ENCODE measurements at places on chromosomes 2 and 18. TPM values are rescaled to one million over a fixed set of nuclear protein-coding genes. Genes with fewer than 3 reads are reported as not detected.
A peak's percentile ranks its signal among the peaks of the same experiment; 100 is the strongest.

Gene IL18R1
- total RNA-seq: 17.4 TPM

Gene SLC8A1
- total RNA-seq: 1.4 TPM

Gene SDC1
- total RNA-seq: not detected

Gene ABCB11
- total RNA-seq: not detected

Gene LYG2
- total RNA-seq: not detected

Gene TMEM198
- total RNA-seq: 0.42 TPM

DNA sequence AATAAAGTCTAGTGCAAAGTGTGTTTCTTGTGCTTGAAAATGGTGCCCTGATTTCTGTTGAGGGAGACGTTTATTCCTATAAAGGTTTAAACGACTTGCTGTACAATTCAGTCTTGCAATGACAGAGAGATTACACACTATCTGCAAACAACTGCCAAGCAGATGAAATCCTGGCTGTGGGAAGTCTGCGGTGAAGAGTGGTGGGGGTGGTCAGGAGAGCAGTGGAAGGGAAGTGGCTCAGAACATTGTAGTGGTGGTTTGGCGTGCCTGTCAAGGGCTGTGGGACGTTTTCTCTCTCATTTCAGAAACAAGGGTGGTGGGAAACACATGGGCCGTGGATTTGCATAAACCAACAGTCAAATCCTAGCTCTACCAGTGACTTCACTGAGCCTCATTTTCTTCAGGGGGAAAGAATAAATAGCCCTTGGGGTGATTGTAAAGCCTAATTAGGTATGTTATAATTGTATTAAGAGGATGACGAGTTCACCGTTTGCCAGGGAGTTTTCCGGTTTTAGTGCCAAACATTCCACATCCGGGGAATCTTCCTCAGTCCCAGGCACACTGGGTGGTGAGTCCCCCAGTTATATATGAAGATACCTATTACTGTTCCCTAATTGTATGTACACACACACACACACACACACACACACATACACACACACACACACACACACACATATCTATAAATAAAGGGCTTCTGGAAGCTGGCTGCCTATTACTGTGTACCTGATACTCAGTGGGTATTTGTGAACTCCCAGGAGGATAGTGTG lies 115.0 kb downstream of the SPTBN1 start:
- peaks cover 2% of the 10 kb centered on the region for H3K36me3 ChIP-seq
- peak overlapping the region; percentile 90 for H3K4me3 ChIP-seq
- no peaks in the 10 kb centered on the region for H3K27me3 ChIP-seq
- H3K27ac ChIP-seq: peak overlapping the region; percentile 99

DNA sequence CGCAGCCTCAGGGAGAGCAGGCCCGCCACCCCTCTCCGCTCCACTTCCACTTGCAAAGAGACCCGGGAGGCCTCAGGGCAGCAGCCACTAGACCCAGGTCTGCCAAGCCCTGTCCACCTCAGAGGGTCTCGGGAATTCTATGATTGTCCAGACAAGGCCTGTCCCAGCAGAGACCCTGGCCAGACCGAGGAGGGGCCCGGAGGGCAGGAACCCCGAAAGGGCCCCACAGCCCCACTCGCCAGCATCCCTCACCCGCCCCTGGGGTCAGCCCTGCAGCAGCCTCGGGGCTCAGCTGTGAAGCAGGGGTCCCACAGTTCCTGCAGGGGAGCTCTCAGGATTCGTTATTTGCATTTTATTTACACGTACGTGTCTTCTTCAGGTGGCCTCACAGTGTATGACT lies 269.5 kb downstream of the EIPR1 start:
- no peak overlapping the region for H3K27ac ChIP-seq
- peaks cover 3% of the 10 kb centered on the region for H3K4me1 ChIP-seq
- H3K36me3 ChIP-seq: peaks cover 2% of the 10 kb centered on the region
- no peak overlapping the region for H3K4me3 ChIP-seq

DNA sequence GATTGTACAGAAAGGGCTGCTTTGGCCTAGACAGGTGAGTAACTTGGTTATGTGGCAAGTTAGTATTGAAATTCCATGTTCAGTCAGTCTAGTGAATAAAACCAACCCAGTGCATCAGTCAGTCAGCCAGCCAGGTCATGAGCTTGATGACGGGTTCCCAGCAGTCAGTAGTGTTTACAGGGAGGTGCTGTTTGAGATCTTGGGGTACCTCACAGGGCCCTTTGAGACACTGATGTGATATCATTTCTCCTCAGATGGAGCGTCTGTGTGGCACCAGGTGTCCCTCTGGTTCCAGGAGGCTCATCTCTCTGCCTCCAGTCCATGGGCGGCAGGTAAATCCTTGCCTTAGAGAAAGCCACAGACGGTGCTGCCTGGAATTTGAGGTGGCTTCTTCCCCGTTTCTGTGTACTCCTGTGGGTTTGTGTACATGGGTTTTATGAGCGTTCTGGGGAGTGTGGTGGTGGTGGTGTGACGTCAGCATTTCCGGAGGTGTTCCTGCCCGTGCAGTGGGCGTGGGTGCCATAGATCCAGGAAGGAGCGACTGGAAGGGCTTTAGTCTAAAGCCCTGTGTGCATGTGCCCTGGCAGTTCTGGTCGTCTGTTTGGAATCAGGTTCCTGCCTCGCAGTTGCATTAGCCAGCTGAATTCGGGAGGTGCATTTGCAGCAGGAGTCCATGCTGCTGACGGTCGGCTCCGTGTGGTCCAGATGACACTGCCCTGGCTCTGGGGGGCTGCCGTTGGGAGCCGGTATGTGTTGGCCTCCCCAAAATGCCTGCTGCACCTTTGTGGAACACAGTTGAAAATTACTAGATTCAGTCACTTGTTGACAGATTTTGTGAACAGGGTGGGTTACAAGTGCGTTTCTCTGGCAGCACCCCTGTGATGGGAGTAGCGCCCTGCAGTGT lies 2.1 kb downstream of the CTDP1 start:
- H3K36me3 ChIP-seq: no peaks in the 10 kb centered on the region
- peaks cover 51% of the 10 kb centered on the region for H3K4me1 ChIP-seq
- DNase-seq: peak; percentile 53
- peak overlapping the region; percentile 91 for H3K4me3 ChIP-seq
- H3K27ac ChIP-seq: peak overlapping the region; percentile 81

DNA sequence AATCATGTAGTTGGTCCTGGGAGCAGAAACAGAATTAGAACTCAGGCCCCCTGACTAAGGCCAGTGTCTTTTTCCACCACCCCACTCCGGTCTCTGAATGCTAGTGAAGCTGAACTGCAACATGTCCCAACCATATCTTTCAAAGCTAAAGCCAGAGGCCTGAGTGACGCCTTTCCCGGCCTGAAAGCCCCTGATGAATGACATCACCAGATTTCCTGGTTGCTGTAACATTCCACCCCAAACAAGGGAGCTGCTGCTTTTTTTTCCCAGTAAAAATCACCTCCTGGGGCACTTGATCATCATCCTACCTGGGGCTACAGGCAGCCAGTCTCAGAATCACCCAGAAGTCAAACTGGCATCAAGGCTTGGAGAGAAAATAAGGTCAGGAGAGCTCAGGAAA lies 162.7 kb downstream of the ARL4C start:
- H3K4me1 ChIP-seq: peaks cover 28% of the 10 kb centered on the region
- H3K36me3 ChIP-seq: no peaks in the 10 kb centered on the region
- no peak overlapping the region for H3K4me3 ChIP-seq
- no peak overlapping the region for H3K27ac ChIP-seq
- DNase-seq: no peak

DNA sequence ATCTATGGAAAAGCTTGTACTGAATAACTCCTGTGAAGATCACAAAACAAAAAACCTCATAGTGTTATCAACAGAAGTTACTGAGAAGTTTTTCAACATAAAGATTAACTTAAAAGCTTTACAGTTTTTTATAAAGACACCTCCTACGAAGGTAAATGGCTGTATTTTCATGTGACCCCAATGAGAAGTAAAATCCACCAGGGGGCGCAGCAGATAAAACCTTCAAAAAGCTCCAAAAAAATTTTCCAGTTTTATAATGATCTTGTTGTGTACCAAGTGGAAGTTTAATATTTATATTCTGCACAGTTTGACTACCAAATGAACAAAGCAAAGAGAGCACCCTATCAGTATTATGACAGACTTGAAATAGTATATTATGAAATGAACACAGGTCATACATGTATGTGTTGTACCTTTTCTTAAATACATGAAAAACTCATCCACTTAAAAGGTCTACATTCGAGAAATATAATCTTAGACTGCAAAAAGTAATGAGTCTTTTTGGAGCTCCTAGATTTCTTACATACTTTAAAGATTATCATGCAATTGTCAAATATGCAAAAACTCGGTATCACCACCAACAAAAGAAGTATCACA lies 38.5 kb downstream of the PNO1 start:
- peaks cover 37% of the 10 kb centered on the region for H3K4me1 ChIP-seq
- no peaks in the 10 kb centered on the region for H3K36me3 ChIP-seq
- no peaks in the 10 kb centered on the region for H3K27me3 ChIP-seq
- no peak overlapping the region for H3K4me3 ChIP-seq
- DNase-seq: no peak

GRCh38 chr2:232623768-232624765 lies 9.3 kb upstream of the EFHD1 start:
- H3K27ac ChIP-seq: no peak overlapping the region
- H3K36me3 ChIP-seq: no peaks in the 10 kb centered on the region
- peaks cover 19% of the 10 kb centered on the region for H3K27me3 ChIP-seq
- peaks cover 2% of the 10 kb centered on the region for H3K4me1 ChIP-seq
- no peak for DNase-seq

GRCh38 chr2:174969091-174969734 lies 36.0 kb downstream of the CHN1 start:
- H3K4me1 ChIP-seq: peaks cover 3% of the 10 kb centered on the region
- H3K36me3 ChIP-seq: peaks cover 7% of the 10 kb centered on the region
- H3K4me3 ChIP-seq: no peak overlapping the region
- DNase-seq: no peak

- DNase-seq: no peak
- H3K4me1 ChIP-seq: no peaks in the 10 kb centered on the region
- H3K27ac ChIP-seq: no peak overlapping the region
- no peaks in the 10 kb centered on the region for H3K27me3 ChIP-seq
- H3K36me3 ChIP-seq: no peaks in the 10 kb centered on the region
These were observed 463.7 kb upstream of the RGPD4 start for GRCh38 chr2:107362993-107363392.

DNA sequence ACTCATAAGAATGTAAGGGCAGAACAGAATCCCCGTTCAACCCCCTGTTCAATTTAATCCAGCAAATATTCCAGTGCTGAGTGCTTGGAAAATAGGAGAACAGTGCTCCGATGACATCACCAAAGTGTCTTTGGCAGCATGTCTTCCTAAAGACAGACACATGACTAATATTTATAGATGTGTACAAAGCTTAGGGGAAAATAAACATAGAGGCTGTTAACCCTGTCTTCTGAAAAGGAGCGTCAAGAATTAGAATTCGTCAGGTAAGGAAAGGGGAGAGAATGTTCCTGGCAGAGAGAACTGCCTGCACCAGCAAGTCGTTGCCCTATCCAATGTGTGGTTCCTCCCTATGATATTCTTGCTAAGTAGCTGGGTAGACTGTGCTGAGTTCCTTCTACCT lies 72.7 kb downstream of the PLB1 start:
- DNase-seq: no peak
- H3K36me3 ChIP-seq: peaks cover 2% of the 10 kb centered on the region
- H3K27me3 ChIP-seq: peaks cover 10% of the 10 kb centered on the region
- H3K4me3 ChIP-seq: no peak overlapping the region
- no peak overlapping the region for H3K27ac ChIP-seq
- peaks cover 6% of the 10 kb centered on the region for H3K4me1 ChIP-seq

DNA sequence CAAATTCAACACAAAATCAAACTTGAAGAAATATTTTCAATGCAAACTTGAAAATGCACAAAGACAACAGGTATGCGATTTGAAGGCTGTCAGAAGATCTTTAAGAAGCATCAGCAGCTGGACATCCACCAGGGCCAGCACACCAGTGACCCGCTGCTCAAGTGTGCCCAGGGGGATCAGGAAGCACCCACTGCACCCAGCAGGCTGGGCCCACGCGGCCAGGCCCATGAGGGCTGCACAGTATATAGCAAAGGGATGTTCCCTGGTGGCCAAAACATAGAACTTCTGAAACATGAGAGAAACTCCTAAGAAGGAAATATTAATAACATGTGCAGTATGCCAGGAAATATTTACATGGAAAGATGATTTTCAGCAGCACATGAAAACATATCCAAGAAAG lies 25.0 kb downstream of the WDFY1 start:
- peak overlapping the region; percentile 15 for H3K4me3 ChIP-seq
- H3K27me3 ChIP-seq: no peaks in the 10 kb centered on the region

GRCh38 chr18:45222180-45222579 lies 393.1 kb upstream of the SLC14A2 start:
- no peaks in the 10 kb centered on the region for H3K36me3 ChIP-seq
- H3K27ac ChIP-seq: no peak overlapping the region
- peaks cover 26% of the 10 kb centered on the region for H3K27me3 ChIP-seq
- no peak overlapping the region for H3K4me3 ChIP-seq

DNA sequence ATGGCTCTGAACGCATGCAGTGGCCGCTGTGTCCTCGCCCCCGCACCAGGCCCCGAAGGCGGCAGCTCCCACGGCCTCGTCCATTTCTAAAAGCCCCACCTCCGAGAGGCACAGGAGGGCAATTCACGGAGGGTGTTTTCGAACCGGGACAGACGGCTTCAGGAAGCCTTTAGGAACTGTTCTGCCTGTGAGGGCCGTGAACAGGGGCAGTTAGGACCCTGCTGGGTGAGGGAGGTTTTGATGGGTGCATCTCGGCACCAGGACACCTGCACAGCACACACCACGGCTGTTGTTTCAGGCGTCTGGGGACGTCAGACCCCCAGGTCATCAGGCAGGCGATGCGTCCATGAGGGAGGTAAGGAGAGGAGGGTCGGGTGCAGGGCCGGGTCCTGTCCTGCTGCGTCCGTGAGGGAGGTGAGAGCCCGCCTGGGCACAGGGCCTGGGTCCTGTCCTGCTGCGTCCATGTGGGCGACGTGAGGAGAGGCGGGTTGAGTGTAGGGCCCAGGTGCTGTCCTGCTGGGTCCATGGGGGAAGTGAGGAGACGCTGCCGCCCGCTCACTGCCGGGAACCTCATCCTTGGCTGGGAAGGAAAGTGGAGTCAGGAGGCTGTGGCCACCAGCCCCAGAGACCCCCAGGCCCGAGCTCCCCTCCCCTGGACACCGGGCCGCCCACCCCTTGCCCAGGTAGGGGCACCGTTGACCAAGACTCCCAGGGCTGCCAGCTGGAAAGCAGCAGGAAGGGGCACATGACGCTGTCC lies 25.5 kb upstream of the KCNG2 start:
- no peak overlapping the region for H3K4me3 ChIP-seq
- no peaks in the 10 kb centered on the region for H3K36me3 ChIP-seq
- peaks cover 11% of the 10 kb centered on the region for H3K27me3 ChIP-seq
- no peak overlapping the region for H3K27ac ChIP-seq

DNA sequence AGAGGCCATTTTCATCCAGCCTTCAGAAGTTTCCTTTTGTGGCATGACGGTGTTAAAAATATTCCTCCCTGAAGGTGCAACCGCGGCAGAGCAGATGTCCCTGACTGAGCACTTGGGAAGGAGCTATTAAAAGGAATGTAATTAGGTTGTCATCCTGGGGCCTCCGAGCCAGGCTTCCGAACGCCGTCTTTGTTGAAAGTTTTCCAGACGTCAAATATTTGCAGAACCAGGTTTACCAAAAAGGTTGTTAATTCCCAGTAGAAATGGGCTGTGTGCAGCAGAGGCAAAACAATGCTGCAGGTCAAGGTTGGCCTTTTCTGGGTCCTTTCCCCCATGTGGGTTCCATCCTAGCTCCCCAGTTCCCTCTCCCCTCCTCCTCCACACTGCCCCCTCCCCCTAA lies 110.0 kb upstream of the STPG4 start:
- H3K27me3 ChIP-seq: peaks cover 6% of the 10 kb centered on the region
- DNase-seq: no peak
- peaks cover 3% of the 10 kb centered on the region for H3K36me3 ChIP-seq
- no peak overlapping the region for H3K27ac ChIP-seq
- no peak overlapping the region for H3K4me3 ChIP-seq

Data from T-helper 17 cell (primary cell).